ENCODE measurements at places on chromosomes 3 and 15.

DNA sequence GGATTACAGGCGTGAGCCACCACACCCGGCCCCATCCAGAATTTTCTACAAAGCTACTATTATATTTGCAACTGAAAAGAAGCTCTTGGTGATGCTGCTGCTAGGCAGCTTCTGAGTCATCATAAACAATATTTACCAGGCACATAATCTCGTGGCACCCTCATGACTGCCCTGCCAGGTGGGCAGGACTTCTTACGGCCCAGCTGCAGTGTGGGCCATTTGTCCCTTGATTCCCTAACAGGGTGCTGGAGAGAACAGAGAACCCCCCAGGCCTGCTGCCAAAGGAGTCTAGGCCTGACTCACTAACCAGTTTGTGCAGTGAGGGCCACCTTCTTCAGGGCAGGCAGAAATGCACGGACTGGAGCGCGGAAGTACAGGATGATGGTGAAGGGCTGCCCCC, 4.9 kb downstream of the EPB42 start:
- DNase-seq = no peak

GRCh38 chr3:43523454-43524053, 98.3 kb downstream of the ANO10 start:
- no peak for DNase-seq

- DNase-seq = peak; percentile 48
These were observed 534 bp downstream of the FRMD5 start for GRCh38 chr15:44194323-44195150.

- DNase-seq = no peak
These were observed 186.9 kb downstream of the MAGI1 start for GRCh38 chr3:65851827-65852226.

DNA sequence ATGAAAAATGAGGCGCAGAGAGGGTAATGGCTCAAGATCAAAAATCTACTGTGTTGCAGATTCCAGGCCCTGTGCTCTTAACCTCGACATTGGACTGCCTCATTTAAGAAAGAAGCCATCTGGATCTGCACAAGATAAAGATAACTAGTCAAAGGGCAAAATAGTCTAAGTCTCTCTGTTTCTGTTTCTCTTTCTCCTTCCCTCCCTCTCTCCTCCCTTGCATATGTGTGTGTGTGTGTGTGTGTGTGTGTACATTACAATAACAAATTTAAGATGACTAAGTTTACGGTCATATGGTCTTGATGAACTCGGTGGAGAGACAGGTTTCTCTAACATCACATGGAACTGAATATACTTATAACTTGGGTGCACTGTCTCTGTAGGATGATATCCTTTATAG, 69.2 kb downstream of the MEIS2 start:
- no peak for DNase-seq

GRCh38 chr3:170714562-170715535, 129.0 kb upstream of the SLC7A14 start:
- DNase-seq = no peak

DNA sequence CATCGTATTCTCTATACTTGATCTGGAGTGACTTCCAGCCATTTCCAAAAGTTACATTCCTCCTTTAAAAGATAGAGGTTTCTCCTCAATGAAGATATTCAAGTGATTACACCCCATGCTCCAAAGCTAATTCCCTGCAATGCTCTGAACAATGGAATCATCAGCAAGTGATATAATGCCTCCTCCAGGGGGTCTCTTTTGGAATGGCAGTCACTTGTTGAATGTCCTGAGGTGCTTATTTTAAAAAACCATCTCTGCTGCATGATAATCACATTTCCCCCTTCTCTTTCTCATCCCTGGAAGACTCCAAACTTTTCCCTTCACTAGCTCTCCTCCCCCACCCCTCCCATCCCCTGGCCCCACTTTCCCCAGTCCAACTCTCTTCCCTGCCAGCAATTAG, 2.6 kb downstream of the LHFPL4 start:
- DNase-seq = no peak

Data from C1 segment of cervical spinal cord (tissue), 14 donors.